ENCODE measurements at places on chromosomes 5 and 9.

DNA sequence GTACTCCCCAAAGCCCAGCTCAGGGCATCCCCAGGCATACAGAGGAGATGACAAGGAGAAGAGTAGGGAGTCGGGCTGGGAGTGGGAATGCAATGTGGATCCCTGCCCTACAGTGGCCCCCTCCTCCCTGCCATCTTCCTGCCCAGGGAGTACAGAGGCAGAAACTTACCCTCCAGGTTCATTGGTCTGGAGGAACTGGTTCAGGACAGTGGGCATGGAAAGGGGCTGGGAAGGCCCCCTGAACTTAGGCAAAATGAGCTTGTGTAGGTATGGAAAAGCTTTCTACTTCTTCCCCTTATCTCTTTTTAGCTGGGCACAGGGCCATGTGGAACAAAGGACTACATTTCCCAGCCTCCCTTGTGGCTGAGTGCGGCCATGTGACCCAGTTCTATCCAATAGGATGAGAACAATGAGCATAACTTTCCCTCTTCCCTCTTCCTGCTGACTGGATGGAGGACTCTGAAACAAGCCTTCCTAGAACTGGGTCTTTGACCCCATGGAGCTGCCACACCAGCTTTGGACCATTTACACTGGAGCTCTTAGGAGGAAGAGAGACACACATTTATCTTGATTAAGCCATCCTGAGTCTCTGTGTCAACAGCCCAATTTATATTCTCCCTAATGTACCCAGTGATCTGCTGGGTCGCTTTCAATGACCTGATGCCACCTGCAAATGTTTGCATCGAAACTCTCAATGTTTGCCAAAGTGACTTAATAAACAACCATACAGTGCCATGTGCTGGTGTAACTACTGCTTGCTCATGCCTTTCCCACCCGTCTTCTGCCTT is 25.0 kb upstream of the HMCN2 start:
- DNase-seq, result peak; percentile 79

GRCh38 chr5:50984640-50985039 is 318.2 kb downstream of the PARP8 start:
- DNase-seq, result no peak

DNA sequence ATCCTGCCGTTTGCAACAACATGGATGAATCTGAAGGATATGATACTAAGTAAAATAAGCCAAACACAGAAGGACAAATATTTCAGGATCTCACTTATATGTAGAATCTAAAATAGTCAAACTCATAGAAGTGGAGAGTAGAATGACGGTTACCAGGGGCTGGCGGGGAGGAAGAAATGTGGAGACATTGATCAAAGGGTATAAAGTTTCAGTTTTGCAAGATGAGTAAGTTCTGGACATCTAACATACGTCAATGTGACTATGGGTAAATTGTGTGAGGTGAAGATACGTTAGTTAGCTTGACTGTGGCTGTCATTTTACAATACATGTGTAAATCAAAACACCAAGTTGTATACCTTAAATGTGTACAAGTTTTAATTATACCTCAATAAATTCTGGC is 200.3 kb downstream of the SNX18 start:
- DNase-seq, result no peak

GRCh38 chr9:135772702-135773493 is 70.9 kb downstream of the KCNT1 start:
- DNase-seq, result no peak

DNA sequence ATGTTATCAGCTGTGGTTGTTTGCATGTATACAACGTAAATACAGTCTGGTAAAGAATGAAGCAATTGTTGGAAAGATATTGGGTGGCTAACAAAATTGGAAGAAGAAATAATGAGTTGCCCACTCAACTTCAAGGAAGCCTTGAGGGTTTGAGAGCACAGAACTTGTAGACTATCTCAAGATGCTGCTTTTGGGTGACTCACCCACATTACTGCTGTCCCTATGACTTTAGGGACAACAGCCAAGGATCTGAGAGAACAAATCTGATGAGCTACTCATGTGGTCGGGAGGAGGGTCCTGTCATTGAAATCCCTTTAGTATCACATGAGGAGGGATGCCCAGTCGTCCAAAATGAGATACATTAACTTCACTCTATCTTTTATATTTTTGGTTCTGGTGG is 261.8 kb downstream of the GAS1 start:
- DNase-seq, result no peak

DNA sequence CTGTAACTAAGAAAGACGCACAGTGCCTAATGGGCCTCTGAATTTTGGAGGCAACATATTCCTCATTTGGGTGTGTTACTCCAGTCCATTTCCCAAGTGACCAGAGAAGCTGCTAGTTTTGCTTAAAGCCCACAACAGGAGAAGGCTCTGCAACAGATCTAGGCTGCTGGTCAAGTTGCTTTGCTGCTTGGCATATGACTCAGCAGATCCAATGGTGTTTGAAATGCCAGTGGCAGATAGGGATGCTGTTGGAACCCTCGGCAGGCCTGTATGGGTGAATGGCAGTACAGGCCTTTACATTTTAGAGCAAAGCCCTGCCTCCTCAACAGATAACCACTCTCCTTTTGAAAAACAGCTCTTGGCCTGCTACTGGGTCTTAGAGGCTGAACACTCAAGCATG is 36.2 kb upstream of the ROR2 start:
- no peak for DNase-seq

DNA sequence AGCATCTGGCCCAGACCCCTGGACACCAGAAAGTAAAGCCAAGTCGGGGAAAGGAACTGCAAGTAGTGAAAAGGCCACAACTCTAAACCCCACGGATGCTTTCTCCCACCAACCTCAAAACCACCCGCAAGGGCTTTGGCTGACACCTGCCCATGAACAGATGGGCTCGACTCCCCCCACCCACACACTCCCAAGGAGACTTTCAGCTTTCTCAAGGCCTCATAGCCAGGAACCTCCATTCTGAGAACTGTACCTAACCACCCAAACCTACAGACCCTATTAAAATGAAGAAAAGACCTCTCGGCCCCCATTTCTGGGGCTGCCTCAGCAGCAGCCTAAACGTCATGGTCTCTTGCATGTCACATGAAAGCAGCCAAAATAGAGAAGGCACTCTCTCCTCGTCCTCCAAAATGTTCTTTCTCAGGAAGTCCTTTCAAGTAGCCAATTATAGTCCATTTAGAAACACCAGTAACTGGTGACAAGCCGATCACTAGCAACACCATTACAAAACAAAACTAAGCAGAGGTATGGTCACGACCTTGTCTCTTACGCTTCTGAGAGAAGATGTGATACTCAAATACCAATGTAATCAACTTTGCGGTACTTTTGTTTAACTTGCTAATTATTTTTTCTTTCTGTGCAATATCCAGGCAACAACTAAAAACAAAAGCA is 2.9 kb downstream of the B4GALT1 start:
- DNase-seq, result no peak

DNA sequence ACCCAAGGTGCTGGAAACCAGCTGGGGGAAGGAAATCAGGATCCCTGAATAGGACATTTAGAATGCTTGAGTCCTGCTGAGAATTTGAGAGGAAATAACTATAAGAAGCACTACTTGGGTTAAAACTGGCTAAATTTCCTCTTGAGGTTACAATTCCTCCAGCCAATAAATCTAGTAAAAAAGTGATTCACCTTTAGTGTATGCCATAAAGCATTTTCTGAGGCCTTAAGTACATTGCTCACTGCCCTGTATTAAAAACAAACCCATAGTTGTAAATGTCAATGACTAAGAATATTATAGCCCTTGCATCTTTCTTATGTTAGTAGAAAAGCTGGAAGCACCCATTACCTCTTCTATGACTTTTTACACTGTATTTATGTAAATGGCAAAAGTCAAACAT is 634.7 kb upstream of the ARRDC3 start:
- DNase-seq, result no peak

DNA sequence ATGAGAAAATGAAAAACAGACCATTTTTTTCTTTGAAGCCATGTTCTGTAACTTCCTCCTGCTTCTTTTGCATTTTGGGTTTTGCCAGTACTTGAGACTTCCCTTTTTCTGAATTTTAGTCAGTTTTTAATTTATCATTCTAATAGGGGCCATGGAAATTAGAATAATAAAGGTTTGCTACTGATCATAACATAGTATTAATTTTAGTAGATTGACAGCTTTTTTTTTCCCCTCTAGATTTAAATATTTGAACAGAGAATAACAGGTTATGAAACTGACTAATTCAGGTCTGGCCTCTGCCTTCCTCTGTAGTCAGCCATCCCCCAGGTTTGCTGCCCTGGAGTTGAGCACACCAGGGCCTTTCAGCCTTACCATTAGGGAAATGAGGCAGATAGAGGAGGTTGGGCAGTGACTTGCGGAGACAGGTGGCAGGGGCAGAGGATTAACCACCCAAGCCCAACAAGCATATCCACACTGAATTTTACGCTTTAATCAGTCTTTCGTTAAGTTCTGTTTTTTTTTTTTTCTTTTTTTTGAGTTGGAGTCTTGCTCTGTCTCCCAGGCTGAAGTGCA is 80.1 kb upstream of the TNFAIP8 start:
- DNase-seq, result no peak

DNA sequence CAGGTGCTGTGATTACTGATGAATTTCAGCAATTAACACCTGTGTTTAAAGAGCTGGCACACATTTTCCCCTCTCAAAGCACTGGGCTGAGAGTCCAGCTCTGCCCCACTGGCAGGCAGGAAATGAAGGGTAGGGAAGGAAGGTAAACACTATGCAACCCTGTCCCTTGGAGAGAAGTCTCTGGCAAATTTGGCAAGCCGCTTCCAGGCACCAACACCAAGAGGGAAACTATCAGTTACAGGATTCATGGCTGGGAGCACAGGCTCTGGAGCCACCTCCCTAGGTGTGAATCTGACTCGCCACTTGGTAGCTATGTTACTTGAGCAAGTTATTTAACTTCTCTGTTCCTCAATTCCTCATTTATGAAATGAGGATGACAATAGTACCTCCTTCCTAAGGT is 3.3 kb downstream of the ANKS6 start:
- no peak for DNase-seq

DNA sequence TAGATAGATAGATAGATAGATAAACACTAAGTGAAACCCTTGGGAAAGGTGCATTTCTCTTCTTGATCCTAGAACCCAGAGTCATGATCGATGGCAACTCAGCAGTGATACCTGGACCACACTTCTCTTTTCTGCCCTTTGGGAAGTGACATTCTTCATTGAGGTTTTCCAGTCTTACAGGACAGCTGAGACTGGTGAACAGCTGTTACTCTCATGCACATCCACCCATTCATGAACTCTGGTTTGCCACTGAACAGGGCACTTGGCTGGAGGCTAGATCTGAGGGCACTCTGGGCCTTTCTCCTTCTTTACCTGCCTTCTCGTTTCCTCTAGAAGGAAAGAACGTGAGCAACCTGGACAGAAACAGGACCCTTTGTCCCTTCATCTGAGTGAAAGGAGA is 164.5 kb downstream of the DRD1 start:
- DNase-seq, result no peak

DNA sequence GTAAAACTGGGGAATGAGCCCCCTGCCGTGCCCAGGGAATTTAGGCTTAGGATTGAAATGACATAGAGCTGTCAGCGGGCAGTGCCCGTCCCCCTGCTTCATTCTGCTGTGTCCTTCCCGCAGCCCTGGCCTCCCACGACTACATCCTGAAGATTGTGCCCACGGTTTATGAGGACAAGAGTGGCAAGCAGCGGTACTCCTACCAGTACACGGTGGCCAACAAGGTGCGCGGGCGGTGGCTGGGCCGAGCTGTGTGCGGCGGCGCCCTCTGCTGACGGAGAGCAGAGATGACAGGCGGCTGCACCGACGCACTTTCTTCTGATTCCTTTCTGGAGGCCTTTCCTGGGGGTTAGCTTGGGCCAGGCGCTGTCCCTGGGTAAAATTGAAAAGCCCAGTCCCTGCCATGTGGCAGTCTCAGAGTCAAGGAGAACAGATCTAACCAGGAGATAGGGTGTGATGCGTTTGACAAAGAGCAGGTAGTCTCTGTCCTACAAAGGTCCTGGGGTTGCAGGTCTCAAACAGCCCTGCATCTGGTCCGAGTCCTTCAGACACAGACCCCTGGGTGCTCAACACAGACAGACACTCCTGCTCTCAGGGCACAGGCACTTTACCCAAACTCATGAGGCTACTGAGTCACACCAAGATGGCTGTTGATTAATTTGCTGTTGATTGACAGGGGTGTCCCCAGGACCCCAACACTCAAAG is 26.8 kb upstream of the RPL26L1 start:
- peak; percentile 82 for DNase-seq

Data from Caki2 (cell line).